T-helper 9 cell (primary cell): ENCODE measurements at places on chromosomes 13 and 19.

DNA sequence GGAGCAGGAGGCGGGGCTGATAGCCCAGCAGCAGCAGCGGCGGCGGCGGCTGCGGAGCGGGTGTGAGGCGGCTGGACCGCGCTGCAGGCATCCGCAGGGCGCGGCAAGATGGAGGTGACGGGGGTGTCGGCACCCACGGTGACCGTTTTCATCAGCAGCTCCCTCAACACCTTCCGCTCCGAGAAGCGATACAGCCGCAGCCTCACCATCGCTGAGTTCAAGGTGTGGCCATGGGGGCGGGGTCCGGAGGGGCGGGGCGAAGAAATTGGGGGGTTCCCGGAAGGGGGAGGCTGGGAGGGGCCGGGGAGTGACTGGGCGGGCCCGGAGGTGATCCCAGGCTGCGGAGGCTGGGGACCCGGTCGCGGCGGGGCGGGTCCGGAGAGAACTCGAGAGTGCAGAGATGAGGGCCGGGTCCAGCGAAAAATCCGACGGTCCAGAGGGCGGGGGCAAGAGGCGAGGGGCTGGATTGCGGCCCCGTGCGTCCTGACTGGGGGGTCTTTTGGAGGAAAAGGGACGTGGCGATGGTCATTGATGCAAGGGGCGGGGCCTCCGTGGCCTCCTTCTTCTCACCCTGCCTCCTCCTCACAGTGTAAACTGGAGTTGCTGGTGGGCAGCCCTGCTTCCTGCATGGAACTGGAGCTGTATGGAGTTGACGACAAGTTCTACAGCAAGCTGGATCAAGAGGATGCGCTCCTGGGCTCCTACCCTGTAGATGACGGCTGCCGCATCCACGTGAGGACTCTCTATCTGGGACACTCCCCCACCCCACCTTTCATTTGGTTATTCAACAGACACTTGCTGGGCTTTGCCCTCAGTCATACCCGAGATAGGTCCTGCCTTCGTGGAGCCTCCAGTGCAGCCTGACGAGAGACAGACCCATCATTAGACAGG lies at the start of gene TBCB:
Gene TBCB (plus strand): TSS at position 16 of the 891 bp plus-strand sequence. CDS start 93 bp downstream, at position 109.
- DNase-seq, result peak; percentile 95

GRCh38 chr19:35760711-35761349 lies 2.9 kb downstream of the PROSER3 start:
- no peak for DNase-seq

DNA sequence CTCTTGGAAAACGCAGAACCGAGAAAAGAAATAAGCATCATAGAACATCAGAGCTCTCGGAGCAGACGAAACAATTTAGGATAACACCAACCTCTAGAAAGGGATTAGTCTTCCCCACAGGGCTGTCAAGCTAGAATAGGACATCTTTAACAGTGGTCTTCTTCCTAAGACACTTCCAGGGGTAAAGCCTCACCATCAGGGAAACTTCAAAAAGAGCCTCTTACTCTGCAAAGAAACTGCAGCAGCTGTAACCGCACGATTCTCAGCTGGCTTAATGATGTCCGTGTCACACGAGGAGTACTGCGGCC lies 642 bp downstream of the ZNF571 start:
- DNase-seq, result peak; percentile 32

GRCh38 chr19:8973501-8974091 lies 36.6 kb downstream of the MUC16 start:
- no peak for DNase-seq

GRCh38 chr13:26041444-26041843 lies 10.4 kb downstream of the SHISA2 start:
- no peak for DNase-seq

DNA sequence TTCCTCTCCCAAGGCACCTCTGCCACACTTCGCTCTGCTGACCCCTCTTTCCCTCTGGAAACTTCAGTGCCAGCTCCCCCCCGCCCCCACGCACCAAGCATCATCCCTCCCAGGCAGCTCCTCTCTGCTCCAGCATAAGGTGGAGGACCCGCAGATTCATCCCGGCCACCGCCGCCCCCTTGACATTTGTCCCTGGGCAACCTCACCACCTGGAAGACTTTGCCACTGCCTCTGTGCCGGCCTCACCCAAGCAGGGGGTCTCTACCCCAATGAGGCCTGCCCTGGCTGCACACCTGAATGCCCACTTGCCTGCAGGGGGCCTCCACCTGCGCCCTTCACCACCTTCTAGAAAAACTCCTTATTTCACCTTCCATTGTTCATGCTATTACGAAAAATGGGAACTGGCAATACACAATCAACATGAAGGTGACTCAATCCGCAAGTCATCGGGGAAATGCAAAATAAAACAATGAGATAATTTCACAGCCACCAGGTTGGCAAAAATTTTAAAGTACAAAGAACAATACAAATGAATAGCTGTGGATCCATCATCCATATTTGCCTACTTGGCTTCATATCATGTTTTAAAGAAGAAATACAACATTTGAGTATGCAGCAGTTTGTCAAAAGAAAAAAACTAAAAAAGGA lies 21.9 kb downstream of the CCNE1 start:
- no peak for DNase-seq

DNA sequence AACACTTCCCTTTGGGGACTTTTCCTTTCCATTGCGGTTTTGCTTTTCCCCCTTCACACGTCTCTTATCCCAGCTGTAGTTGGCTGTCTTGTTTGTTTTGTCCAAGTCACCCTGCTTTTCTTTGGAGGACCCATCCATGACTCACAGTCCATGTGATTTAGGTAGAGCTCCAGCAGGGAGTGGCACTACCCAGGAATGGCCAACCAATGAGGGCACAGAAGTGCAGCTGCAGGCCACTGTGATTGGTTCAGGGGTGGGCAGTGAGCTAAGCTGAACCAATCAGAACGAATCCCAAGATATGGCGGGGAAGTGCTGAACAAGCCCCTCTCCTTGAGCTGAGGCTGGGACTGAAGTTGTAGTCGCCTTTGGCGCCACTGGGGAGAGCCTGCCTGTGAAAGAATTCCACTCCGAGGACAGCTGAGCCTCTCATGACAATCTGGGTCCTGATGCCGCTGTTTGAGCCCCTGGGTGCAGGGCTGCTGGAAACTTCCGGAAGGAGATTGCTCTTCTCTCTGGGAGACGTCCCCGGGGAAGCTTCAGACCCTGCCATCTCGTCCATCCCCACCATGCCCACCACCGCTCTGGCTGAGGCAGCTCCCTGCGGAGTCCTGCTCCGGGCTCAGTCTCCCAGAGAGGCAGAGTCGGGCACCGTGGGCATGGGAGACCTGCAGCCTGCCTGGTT lies 62.9 kb upstream of the URI1 start:
- no peak for DNase-seq

DNA sequence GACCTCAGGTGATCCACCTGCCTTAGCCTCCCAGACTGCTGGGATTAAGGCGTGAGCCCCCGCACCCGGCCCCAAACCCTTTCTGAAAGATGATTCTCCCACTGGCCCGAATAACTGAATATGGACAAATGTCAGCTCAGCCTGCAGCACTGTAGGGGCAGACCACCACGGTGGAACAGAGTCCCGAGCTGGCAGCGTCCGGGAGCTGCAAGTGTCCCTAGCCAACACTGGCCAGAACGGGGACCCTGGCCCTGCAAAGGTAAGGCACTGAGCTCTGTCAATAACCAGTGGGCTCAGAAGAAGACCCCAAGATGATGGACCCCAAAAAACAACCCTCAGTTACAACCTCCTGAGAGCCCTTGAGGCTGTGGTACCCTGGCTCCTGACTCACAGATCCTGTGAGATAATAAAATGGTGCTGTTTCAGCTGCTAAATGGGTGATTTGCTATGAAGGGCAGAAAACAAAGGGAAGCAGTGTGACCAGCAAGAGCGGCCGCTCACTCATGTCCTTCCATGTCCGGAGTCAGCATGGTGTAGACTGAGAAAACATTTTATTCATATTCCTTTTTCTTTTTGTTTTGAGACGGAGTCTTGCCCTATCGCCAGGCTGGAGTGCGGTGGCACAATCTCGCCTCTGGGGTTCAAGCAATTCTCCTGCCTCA lies 1.6 kb downstream of the LSM7 start:
- no peak for DNase-seq

GRCh38 chr19:12453495-12453894 lies 12.7 kb upstream of the ZNF443 start:
- DNase-seq, result no peak

DNA sequence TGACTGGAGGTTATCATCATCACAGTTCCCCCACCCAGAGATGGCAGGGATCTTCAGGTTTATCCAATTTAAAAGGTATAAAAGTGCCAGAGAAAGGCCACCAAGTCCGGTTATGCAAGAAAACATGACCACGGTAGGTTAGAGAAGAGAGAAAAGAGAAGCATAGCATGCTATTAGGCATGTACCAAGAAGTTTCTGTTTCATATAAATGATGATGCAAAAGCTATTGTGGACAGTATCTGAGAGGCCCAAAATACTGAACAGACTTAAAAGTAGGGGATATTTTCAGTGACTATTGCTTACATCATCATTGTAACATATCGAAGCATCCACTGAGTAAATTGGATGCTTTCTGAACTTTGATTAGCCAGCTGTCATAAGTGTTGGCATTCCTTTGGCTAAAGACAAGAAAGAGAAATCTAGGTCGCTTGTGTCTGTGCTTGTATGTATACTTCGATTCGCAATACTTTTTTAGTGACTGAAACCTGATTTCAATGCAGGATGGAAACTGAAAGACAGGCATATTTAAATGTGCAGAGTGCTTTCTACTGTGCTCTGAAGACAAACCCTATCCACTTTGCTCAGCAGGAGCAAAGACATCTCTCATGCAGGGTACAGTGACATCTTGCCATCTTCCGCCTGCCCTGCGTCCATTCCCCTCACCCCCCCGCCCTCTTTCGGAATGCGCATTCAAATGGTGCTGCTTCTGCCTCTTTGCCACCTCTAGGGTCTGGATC lies 180.3 kb downstream of the SHISA2 start:
- DNase-seq, result no peak

- DNase-seq, result no peak
These were observed 4.6 kb downstream of the STARD13 start for GRCh38 chr13:33280923-33281322.

DNA sequence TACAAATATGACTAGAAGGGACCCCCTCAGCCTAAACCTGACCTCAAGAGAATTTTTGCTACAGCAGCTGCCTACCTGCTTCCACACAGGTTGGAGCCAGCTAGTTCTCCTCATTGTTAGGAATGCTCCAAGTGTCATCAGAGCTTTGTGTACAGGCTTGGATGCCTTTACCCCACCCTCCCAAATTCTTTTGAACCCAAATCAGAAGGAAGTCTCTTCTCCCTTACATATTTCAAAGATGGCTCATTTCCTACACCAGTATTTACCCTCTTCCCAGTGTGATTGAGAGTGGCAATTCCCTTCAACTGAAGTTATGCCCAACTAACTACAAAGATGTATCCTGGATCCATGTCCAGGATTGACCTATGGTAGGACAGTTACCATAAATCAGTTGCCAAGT lies 323.2 kb downstream of the OXGR1 start:
- no peak for DNase-seq

GRCh38 chr19:33029746-33030303 lies 34.9 kb downstream of the RHPN2 start:
- DNase-seq, result no peak

- DNase-seq, result no peak
These were observed 5.1 kb downstream of the USE1 start for GRCh38 chr19:17220207-17220758.

DNA sequence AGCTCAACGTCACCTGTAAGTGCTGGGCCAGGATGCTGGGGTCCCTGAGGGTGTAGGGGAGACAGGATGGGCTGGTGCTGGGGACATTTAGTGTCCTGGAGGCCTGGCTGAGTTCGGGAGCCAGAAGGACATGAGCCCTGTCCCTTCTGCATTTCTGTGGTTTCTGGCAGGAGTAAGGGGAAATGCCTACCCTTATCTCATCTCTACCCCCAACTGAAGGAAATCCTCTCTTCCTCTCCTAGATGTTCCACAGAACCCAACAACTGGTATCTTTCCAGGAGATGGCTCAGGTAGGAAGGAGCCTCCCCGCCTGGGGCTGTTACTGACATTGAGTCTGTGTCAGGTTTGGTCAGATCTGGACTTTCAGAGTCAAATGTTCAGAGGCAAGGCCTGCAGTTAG lies 1.2 kb downstream of the CD33 start:
- DNase-seq, result no peak

DNA sequence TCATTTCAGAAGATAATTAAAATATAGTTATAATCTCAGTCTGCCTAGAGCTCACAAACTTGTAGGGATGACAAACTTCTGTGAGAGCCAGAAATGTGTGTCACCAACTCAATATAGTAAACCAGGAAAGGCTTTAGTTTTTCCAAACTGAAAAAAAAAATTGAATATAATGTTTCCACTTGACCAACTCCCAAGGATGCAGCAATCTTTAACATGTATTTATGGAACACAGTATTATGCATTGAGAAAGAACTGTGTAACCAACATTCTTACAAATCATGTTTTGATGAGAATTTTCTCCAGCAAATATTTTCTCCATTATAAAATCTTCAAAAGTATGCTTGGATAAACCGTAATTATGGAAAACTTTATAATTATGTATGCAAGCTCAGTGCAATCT lies 50.1 kb upstream of the KLF12 start:
- DNase-seq, result no peak

GRCh38 chr13:21673789-21674489 lies 3.1 kb downstream of the FGF9 start:
- peak; percentile 33 for DNase-seq

DNA sequence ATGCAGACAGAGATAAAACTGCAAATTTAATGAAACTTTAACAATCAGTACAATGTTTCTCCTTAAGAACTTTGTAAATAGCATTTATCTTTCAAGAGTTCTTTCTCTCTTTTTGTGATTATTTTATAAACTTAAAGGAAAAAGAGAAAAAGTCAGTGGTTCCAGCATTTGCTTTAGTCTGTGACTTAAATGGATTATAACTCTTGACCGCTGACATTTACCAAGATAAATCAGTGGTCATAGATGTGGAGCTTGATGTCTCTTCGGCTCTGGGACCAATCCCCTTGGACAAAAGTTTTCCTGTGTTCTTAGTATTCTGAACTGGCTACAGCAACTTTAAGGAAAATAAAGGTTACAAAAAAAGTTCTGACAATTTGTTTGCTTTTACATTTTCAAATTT lies 162.6 kb downstream of the TM9SF2 start:
- no peak for DNase-seq

DNA sequence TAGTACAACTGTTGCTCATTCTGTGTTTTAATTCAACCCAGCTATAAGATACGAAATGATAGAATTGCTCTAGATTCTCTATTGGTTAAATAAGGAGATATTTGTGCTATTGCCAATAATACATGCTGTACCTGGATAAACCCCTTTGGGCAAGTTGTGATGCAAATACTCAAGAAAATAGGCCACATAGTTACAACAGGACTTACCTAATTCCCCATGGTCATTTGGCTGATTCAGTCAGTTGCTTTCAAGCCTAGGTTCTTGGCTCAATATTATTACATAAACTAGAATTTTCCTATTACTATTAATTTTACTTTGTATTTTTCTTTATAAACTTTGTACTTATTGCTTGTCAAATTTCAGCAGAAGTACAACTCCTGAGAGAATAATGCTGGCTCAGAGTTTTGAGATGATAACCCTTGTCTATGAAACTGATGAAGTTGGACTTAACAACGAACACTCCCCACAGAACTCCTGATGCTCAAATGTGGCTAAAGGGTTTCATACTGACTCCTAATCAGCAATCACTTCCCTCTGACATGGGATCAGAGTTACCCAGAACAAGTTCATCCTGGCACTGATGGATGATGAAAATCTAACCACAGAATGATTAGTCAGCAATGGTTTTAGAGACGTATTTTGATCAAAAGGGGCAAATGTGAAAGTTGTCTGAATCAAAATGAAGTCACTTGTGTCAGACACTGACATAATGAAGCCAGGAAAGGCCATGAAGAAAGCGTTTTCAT lies 221.1 kb downstream of the ITGBL1 start:
- no peak for DNase-seq

GRCh38 chr19:29088761-29089160 lies 124.2 kb downstream of the UQCRFS1 start:
- DNase-seq, result no peak
